SJSA1 (cell line): ENCODE measurements at places on chromosomes 12 and 14. TPM values are rescaled to one million over a fixed set of nuclear protein-coding genes. Genes with fewer than 3 reads are reported as not detected.

The ALDH1L2 gene
- 0.25 and 0.68 TPM in 2 replicates for total RNA-seq

The ARF3 gene
- total RNA-seq, result 57.7 and 64.5 TPM in 2 replicates

The LRRC43 gene
- not detected in 2 replicates for total RNA-seq

- no peaks in the 10 kb centered on the region for H3K27me3 ChIP-seq
- H3K4me1 ChIP-seq, result peaks cover 39% of the 10 kb centered on the region
- DNase-seq, result no peak
Observed at GRCh38 chr12:96196781-96197180, 2.6 kb downstream of the ELK3 start.

The RNASE4 gene
- total RNA-seq, result 0.63 and 4.6 TPM in 2 replicates
